ENCODE measurements at places on chromosomes 1 and 21. TPM values are rescaled to one million over a fixed set of nuclear protein-coding genes. Genes with fewer than 3 reads are reported as not detected.

Gene ZYG11B
- total RNA-seq = 16.8 TPM

Gene C1QC
- total RNA-seq = not detected

Gene TFAP2E
- total RNA-seq = 4.5 TPM

Gene ADAMTSL4
- 0.39 TPM for total RNA-seq

Gene CCDC17
- total RNA-seq = 5.7 TPM

Gene HAPLN2
- not detected for total RNA-seq

Gene ATP1A4
- not detected for total RNA-seq

Gene HMGCS2
- not detected for total RNA-seq

Gene GPR61
- total RNA-seq = 0.65 TPM

Gene MCOLN2
- 26.7 TPM for total RNA-seq

Gene DSCAM
- not detected for total RNA-seq

Gene ADORA3
- not detected for total RNA-seq

Gene PTGER3
- 0.10 TPM for total RNA-seq

Gene FCER1G
- total RNA-seq = 12.3 TPM

Gene SLC9C2
- not detected for total RNA-seq

Gene SLAMF6
- 38.0 TPM for total RNA-seq

Gene IGSF9
- not detected for total RNA-seq

Gene CA6
- total RNA-seq = 1.6 TPM

Gene S100A2
- total RNA-seq = 0.52 TPM

All from T-helper 17 cell (primary cell).